NCI-H510A (cell line): ENCODE measurements at places on chromosomes 5 and 9.

DNA sequence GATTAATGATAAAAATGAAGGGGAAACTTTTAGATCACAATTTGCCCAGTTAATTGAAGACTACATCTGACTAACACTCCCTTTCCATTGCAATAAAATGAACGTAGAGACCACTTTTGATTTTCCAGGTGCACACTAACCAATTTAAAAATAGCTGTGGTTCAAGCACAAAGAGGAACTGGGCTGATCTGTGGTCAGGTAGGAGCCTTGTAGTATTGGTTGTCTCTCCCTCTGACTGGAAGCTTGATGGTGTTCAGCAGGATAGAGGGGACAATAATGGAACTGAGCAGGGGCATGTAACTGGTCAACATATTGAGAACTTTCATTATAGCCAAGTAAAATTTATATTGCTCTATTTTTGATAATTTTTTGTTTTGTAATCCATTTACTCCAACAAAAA lies 886.8 kb upstream of the SEMA6A start:
- DNase-seq: no peak

- DNase-seq: no peak
Observed at GRCh38 chr9:114824110-114824509, 18.3 kb upstream of the TNFSF15 start.

GRCh38 chr9:115883467-115884329 lies 269.9 kb upstream of the PAPPA start:
- DNase-seq: no peak

DNA sequence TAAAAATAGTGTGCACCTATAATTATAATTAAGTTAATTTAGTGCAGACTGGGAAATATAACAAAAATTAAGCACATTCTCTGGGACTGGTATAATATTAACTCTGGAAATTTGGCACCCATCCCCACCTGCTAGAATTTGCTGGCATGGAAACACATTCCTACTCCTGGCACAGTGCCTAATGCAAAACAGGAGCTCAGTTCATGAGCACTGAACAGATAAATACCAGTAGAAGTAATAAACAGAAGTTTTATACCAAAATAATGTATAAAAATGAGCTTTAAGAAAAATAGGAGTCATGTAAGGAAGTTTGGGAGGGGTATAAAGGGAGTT lies 23.7 kb upstream of the NPR3 start:
- no peak for DNase-seq
